ENCODE measurements at places on chromosomes 7 and 10.

GRCh38 chr7:28330384-28331070, 81.8 kb upstream of the CREB5 start:
- no peak for DNase-seq

DNA sequence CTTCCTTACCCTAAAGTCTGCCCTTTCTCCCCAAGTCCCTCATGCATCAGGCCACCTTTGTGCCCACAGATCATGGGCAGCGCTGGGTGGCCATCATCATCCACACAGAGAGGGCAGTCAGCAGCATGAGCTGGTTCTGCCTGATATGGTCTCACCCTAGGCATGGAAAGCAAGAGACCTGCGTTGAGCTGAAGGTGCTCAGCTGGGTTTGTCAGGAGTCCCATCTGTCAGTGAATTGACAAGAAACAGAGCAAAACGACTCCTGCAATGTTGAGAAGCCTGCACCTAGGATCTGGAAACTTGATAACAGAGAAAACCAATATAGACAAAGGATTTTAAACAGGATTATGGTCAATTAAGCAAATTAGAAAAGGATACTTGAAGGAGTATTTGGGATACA, 242.7 kb upstream of the PRSS1 start:
- no peak for DNase-seq

GRCh38 chr10:124997306-124997705, 55.4 kb downstream of the ZRANB1 start:
- DNase-seq = no peak

DNA sequence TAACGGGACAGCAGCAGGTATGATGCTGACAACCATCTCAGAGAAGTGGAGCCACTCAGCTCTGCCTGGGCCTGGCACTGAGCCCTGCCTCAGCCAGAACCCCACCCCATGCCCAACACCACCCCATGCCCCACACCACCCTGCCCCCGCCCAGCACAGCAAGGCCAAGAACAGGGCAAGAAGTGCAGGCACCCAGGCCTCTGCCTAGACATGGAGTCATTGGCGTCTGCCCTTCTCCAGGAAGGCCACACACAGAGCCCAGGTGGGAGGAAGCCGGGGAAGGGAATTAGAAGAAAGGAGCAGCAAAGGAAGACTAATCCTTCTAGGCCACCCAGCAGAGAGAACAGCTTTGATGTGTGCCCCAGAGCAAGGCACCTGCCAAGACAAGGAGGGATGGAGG, 18.9 kb downstream of the CAMK2G start:
- no peak for DNase-seq

GRCh38 chr10:69087590-69088470, at the start of gene SRGN:
Gene SRGN, plus strand, starts transcription at chr10:69088103. Its CDS starts 55 bp downstream, at chr10:69088158.
- DNase-seq = no peak

- DNase-seq = no peak
Observed at GRCh38 chr10:65416094-65416493, 1509.7 kb upstream of the LRRTM3 start.

GRCh38 chr10:72107325-72108003, 19.1 kb upstream of the SPOCK2 start:
- DNase-seq = no peak

- DNase-seq = no peak
Observed at GRCh38 chr10:33235251-33235884, 99.1 kb downstream of the NRP1 start.

GRCh38 chr7:17952387-17952786, 12.1 kb upstream of the SNX13 start:
- no peak for DNase-seq
